ENCODE measurements at places on chromosomes 11 and 22. TPM values are rescaled to one million over a fixed set of nuclear protein-coding genes. Genes with fewer than 3 reads are reported as not detected.
A peak's percentile ranks its signal among the peaks of the same experiment; 100 is the strongest.

DNA sequence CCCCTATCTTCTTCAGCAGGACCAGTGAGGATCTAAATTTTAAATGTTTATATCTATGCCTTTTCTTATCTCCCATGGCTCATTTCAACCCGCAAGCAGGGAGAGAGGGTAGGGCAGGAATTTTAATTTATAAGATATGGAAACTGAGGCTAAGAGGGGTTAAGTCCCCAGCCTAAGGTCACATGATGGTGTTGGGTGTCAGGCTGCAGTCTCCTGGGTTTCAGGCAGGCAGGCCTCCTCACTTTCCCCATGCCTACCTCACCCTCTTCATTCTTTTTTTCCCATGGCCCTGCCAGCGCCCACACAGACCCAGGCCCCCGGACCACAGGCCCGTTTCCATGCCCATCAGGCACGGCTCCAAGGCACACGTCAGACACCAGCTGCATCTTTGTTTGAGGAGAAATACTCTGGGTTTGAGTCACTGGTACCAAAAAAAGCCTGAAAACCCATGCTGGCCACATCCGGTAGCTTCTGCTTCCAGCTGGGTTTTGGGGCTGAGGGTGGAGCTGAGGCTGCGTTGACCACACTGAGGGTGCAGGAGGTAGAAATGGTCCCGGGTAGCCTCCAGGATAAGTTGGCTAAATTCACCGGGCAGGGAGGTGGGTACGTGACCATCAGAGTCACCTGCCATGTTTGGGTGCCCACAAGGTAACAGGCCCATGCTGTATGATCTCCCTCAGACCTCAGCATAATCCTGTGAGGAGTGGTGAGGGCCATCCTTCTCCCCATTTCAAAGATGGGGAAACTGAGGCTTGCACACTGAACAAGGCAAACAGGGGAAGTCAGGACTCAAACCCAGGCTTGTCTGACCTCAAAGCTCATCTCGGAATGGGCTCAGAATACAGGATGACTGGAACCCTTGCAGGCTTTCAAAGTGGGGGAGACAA is 7.5 kb downstream of the CRYBB1 start:
- DNase-seq, result peak; percentile 19

DNA sequence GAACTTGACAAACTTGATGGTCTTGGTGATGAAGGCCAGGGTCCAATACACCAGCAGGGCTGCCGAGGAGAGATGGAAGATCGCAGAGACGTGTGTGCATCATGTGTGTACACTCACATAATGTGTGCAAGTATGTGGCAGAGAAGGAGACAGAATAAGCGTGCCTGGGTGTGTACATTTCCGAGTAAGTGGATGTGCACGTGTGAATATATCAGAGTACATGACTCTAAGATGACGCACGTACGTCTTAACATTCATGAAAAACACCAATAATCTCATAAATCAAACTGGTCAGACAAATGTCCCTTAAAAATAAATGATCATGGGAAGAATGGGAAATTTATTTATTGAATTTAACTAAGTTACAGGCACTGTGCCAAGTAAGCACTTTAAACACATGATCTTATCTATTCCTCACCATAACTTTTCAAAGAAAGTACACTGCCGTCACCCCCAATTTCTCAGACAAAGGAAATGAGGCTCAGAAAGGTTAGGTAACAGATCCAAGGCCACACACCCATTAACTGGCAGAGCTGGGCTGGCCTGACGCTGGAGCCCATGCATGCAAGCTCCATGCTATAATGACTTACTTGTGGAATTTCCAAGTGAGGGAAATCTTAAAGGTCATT is 13.0 kb downstream of the ABCC8 start:
- DNase-seq, result no peak

DNA sequence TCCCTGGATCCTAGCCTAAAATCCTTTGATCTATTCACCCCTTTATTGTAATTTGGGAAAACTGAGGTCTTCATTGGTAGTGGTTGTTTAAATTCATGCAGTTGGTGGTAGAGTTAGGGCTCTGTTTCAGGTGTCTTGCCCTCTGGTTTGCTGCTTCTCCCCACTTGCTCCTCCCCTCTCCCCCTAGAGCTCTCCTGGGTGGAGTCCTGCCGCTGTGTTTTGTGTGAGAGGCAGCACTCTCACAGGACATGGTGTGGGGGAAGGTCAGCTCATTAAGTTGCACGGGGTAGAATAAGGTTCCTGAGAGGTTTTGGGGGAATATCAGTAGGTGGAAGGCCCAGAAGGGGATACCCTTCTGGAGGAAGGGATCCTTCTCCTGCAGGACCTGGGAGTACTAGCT is 98.1 kb upstream of the NECTIN1 start:
- DNase-seq, result no peak

GRCh38 chr11:79049741-79050179 is 391.1 kb downstream of the TENM4 start:
- DNase-seq, result no peak

The NLRP14 gene
- polyA plus RNA-seq, result not detected

The PKNOX2 gene
- not detected for polyA plus RNA-seq

The ACRV1 gene
- not detected for polyA plus RNA-seq

The PDGFD gene
- polyA plus RNA-seq, result not detected

The C22orf42 gene
- polyA plus RNA-seq, result 0.06 TPM
